ENCODE measurements at places on chromosomes 5 and 9.
A peak's percentile ranks its signal among the peaks of the same experiment; 100 is the strongest.

- no peak for DNase-seq
Observed at GRCh38 chr5:10604975-10605374, 41.1 kb downstream of the ANKRD33B start.

GRCh38 chr5:57889558-57889957 lies 406.9 kb upstream of the ACTBL2 start:
- peak; percentile 52 for DNase-seq

DNA sequence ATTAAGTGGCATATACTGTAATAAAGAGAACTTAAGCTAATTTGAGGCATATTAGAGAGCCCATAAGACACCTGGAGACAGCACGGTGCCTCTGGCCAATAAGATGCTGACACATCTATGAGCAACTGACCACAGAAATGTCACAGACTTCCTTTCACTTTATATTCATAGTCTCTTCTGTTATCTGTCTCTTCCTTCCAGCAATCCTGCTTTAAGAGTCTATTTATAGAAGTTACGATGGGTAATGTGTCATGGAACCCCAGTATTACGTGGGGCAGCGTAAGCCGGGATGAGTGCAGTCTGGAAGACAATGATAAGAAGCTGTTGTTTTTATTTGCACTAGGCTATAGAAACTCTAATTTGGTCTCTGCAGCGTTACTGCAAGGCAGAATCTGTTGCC lies 136.8 kb downstream of the CFAP90 start:
- DNase-seq, result no peak

GRCh38 chr5:170633235-170634081 lies 129.6 kb downstream of the KCNIP1 start:
- DNase-seq, result peak; percentile 59

- no peak for DNase-seq
Observed at GRCh38 chr5:75616971-75617621, 5.8 kb downstream of the ANKDD1B start.

GRCh38 chr5:142641711-142642110 lies 44.2 kb downstream of the FGF1 start:
- DNase-seq, result no peak

DNA sequence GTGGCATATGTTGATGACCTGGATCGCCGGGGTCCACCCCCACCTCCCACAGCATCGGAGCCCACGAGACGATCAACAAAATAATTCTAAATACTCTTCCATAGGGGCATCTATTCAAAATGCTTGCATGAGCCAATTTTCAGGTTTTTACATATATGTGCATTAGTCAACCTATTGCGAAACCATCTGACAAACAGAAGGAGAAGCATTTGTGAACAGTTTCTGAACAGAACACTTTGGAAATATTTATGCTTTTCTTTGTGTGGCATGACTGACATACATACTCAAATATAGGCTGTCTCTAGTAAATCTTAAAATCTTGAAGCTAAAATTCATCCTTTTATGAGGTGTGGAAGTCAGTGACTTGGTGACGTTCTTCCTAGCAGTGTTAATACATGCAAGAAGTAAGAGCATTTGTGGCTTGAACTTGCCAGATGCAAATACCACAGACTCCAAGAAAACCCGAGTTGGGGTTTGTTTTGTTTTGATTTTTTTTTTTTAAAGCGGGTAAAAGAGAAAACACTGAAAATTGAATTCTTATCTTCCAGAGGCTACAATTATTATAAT lies 5.3 kb downstream of the GPR151 start:
- no peak for DNase-seq

- DNase-seq, result no peak
Observed at GRCh38 chr5:33563983-33564908, 123.5 kb downstream of the TARS1 start.

GRCh38 chr5:133205649-133206048 lies 153.8 kb downstream of the HSPA4 start:
- no peak for DNase-seq

- no peak for DNase-seq
Observed at GRCh38 chr5:44441460-44441859, 52.2 kb upstream of the FGF10 start.

- DNase-seq, result no peak
Observed at GRCh38 chr5:55694152-55694830, 17.8 kb downstream of the SLC38A9 start.

GRCh38 chr5:129461711-129462332 lies 1.7 kb downstream of the ADAMTS19 start:
- no peak for DNase-seq

DNA sequence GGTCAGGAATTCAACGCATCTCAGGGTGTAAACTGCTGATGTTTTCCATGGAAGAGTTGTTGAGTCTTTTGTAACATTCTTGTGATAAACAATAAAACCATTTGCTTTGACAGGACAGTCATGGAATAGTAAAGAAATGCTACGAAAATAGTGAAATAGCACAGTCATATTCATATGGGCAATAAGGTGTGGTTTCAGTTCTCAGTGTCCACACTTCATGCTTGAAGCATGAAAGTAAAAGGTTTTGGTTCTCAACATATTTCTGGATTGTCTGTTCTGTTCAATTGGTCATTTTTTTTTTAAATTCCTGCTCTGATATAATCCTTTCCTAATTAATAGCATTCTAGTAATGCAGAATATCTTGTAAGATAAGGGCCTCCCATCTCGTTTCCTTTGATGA lies 467.6 kb upstream of the ZNF608 start:
- DNase-seq, result no peak

- DNase-seq, result no peak
Observed at GRCh38 chr9:133122935-133123611, 2.0 kb upstream of the RALGDS start.

GRCh38 chr5:37896159-37896558 lies 56.3 kb upstream of the GDNF start:
- DNase-seq, result no peak

DNA sequence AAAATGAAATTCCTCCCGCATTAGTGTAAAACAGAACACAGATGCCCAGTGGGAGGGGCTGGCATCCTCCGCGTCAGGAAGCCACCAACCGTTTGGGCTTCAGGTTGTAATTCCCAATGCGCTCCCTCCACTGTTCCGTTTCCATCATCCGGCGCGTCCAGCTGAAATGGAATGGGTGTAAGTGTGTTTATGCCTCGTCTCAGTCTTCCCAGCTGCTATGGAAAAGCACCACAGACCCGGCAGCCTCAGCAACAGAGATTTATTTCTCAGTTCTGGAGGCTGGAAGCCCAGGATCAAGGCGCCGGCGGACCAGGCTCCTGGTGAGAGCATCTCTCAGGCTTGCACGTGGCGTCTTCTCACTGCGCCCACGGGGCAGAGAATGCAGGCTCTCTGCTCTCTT lies 20.4 kb downstream of the KCNT1 start:
- no peak for DNase-seq

GRCh38 chr5:73454379-73455036 lies 5.9 kb upstream of the FOXD1 start:
- DNase-seq, result peak; percentile 34

GRCh38 chr9:131476777-131477345 lies 25.9 kb upstream of the POMT1 start:
- no peak for DNase-seq

DNA sequence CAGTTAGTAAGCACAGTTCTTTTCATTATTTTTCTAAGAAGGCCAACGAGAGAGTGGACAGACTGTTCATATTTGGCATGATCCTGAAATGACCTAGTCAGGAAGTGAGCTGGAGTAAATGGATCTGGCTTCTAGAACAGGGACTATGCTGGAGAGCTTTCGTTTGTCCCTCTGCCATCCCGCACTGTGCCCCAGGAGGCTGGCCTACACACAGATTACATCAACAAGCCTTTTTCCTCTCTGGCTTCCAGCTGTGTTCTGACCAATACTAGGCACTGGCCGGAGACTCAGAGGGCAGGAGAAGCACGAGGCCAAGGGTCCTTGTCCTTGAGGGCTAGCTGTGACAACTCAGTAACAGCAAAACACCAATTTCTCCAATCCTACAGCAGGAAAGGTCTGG lies 127.8 kb downstream of the MED27 start:
- DNase-seq, result no peak

- DNase-seq, result no peak
Observed at GRCh38 chr9:18905028-18905882, 127.8 kb downstream of the SAXO1 start.

GRCh38 chr5:39433848-39434247 lies 9.1 kb upstream of the DAB2 start:
- no peak for DNase-seq

GRCh38 chr9:40926404-40927259 lies 201.8 kb downstream of the FOXD4L6 start:
- DNase-seq, result no peak
